ENCODE measurements at places on chromosomes 7 and 10.

GRCh38 chr10:62010366-62010765, 108.9 kb downstream of the ARID5B start:
- no peak for DNase-seq

DNA sequence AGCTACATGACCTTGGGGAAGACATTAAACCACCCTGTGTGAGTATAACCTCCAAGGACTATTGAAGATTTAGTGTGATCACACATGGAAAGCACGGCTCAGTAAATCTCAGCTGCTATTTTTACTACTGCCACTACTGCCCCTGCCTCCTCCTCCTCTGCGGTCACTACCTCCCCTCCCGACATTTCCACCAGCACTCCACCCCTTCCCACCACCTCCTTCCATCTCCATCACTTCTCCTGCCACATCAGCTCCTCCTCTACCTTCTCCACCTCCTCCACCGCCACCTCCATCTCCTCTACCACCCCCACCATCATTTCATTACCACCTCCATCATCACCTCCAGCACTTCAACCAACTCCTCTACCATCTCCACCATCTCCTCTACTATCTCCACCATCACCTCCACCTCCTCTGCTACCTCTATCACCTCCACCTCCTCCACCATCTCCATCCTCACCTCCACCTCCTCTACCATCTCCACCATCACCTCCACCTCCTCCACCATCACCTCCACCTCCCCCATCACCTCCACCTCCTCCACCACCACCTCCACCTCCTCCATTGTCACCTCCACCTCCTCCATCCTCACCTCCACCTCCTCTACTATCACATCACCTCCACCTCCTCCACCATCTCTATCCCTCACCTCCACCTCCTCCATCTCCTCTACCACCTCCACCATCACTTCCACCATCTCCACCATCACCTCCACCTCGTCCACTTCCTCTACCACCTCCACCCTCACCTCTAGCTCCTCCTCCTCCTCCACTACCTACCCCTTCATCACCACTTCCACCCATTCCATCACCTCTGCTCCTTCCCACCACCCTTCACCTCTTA, 69.4 kb downstream of the GRB10 start:
- no peak for DNase-seq

GRCh38 chr7:12025246-12025645, 185.8 kb upstream of the TMEM106B start:
- no peak for DNase-seq

DNA sequence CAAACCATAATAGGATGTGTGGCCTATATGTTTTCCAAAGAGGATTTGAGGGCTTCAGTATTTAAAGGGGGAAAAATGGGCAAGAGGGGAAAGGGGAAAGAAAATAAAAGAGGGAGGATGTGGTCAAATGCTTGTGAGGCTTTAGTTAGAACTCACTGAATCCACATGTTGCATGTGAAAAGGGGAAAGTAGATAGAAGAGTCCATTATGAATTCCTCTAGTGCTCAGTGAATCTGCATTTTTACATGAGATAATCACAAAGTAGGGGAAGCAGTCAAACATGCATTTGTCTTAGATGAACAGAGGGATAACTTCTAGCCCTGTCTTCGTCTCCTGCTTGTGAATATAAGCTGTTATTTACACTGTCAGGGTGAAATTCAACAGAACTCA, 24.6 kb upstream of the AKAP9 start:
- no peak for DNase-seq

GRCh38 chr7:36986948-36987724, 262.8 kb upstream of the AOAH start:
- DNase-seq: peak; percentile 15

- no peak for DNase-seq
Observed at GRCh38 chr7:72437061-72437585, 25.0 kb upstream of the CALN1 start.

All from stimulated activated CD4-positive, alpha-beta T cell treated with anti-CD3 and anti-CD28 coated beads, Interleukin-1b, Interleukin-23, amount 100 ng/mL, for 1 hour (primary cell).